ENCODE measurements at places on chromosomes 16 and 17. TPM values are rescaled to one million over a fixed set of nuclear protein-coding genes. Genes with fewer than 3 reads are reported as not detected.

ABAT gene
- 20.7 TPM for total RNA-seq

ABCC12 gene
- not detected for total RNA-seq

HERPUD1 gene
- 77.4 TPM for total RNA-seq

KRTAP4-4 gene
- total RNA-seq, result not detected

GRCh38 chr17:34068571-34068970, 186.5 kb upstream of the CCL2 start:
- H3K36me3 ChIP-seq, result no peaks in the 10 kb centered on the region
- no peaks in the 10 kb centered on the region for H3K4me1 ChIP-seq
- H3K4me3 ChIP-seq, result no peak overlapping the region
- no peak overlapping the region for H3K27ac ChIP-seq
- DNase-seq, result no peak

GRCh38 chr17:79791735-79792161, 5.1 kb downstream of the CBX8 start:
- H3K4me3 ChIP-seq, result peak overlapping the region; percentile 63
- peaks cover 39% of the 10 kb centered on the region for H3K4me1 ChIP-seq
- peaks cover 56% of the 10 kb centered on the region for H3K27me3 ChIP-seq

GRCh38 chr16:85514598-85515318, 98.4 kb upstream of the GSE1 start:
- no peak overlapping the region for H3K4me3 ChIP-seq
- peaks cover 52% of the 10 kb centered on the region for H3K4me1 ChIP-seq
- peak overlapping the region; percentile 64 for H3K27ac ChIP-seq
- H3K27me3 ChIP-seq, result no peaks in the 10 kb centered on the region
- no peak for DNase-seq

DNA sequence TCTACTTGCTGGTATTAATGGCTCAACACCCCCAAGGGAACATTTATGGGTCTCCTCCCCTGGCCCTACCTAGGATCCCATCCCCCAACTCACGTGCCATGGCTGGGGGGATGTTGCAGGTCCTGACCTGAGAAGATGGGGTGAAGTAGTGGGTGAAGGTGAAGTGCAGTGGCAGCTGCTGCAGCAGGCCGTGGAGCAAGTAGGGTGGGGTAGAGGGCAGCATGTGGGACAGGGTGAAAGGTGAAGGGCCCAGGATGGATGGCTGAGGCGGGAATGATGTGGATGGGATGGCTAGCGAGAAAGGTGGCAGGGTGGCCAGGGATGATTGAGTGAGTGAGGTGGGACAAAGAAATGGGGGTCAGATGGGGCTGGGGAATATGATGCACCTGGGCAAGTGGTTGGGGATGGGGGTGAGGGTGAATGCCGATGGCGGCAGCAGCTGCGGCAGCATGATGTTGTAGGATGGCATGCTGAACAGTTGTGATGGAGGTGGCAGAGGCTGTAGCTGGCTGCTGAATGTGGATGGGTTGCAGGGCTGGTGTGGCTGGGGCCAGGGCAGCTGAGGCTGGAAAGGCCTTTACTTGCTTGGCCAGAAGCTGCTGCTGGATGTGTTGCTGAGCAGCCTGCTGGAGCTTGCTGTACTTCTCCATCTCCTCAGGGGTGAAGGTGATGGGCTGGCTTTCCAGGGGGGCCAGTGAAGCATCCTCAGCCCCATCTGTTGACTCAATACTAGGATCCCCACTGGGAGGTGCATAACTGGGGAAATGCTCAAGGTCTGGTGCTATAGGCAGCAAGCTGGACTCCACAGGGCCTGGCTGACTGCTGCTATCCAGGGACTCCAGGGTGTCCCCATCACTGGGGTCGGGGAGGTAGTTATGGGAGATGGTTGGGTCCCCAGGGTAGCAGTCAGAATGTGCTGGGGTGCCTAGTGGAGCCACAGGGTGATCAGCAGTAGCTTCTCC, 8.3 kb upstream of the ITGA2B start:
- H3K27me3 ChIP-seq, result no peaks in the 10 kb centered on the region
- H3K4me3 ChIP-seq, result no peak overlapping the region
- H3K36me3 ChIP-seq, result peaks cover 37% of the 10 kb centered on the region
- DNase-seq, result no peak
- no peaks in the 10 kb centered on the region for H3K4me1 ChIP-seq

GRCh38 chr17:41271858-41272257, 3.6 kb upstream of the KRTAP9-7 start:
- H3K27ac ChIP-seq, result no peak overlapping the region
- H3K27me3 ChIP-seq, result peaks cover 11% of the 10 kb centered on the region
- H3K4me1 ChIP-seq, result peaks cover 6% of the 10 kb centered on the region

Data from mesothelial cell of epicardium (in vitro differentiated cells).